Mesothelial cell of epicardium (in vitro differentiated cells): ENCODE measurements at places on chromosomes 4 and X. TPM values are rescaled to one million over a fixed set of nuclear protein-coding genes. Genes with fewer than 3 reads are reported as not detected.
A peak's percentile ranks its signal among the peaks of the same experiment; 100 is the strongest.

GRCh38 chr4:82525307-82525911 lies 36.4 kb downstream of the TMEM150C start:
- H3K27me3 ChIP-seq = peaks cover 2% of the 10 kb centered on the region
- no peaks in the 10 kb centered on the region for H3K36me3 ChIP-seq
- no peak for DNase-seq
- H3K27ac ChIP-seq = peak overlapping the region; percentile 65

DNA sequence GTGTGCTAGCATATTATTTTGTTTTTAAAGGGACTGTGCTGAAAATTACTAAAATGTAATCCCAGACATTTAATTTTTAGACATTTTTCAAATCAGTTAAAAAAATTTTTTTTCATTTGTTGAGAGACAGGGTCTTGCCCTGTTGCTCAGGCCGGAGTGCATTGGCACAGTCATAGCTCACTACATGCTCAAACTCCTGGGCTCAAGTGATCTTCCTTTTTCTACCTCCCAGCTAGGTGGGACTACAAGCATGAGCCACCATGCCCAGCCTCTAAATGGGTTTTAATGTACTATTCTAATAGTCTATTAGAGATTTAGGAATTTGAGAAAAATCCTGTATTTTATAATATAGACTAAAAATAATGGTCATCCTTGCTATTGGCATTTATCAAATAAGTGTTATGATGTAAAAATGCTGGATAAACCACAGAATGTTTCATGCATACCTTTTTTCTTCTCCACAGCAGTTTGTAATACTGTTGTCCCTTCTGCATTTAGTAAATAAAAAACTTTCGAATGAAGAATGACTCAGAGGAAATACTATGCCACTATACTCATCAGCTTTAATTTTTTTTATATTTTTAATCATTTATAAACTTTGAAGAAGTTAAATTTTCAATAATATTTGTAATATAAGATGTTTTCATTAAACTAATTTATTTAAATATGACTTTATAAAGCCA lies 29.9 kb downstream of the CPEB2 start:
- H3K36me3 ChIP-seq = no peaks in the 10 kb centered on the region
- no peak overlapping the region for H3K4me3 ChIP-seq
- no peak for DNase-seq
- H3K4me1 ChIP-seq = peaks cover 2% of the 10 kb centered on the region

DNA sequence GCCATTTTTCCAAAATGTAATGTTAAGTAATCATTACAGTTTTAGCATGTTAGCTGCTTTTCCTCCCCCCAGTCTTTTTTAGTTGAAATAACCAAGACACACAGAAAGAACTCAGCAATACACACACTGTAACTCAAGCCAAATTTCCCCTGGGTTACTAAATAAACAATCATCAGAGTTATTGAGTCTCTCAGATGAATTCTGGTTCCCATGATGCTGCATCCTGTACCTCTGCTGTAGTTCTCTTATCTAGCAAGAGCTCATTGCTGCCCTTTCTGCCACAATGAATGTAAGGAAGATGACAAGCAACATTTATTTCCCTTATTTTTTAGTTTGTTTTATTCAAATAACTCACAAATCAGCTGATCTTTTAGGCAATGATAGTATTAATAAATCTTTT lies 185.1 kb downstream of the ARHGAP6 start:
- H3K4me1 ChIP-seq = no peaks in the 10 kb centered on the region
- H3K27ac ChIP-seq = no peak overlapping the region
- H3K4me3 ChIP-seq = no peak overlapping the region

GRCh38 chr4:55117511-55117910 lies 7.9 kb downstream of the KDR start:
- peaks cover 5% of the 10 kb centered on the region for H3K27me3 ChIP-seq
- DNase-seq = no peak
- no peak overlapping the region for H3K27ac ChIP-seq

GRCh38 chr4:38205261-38205660 lies 245.1 kb downstream of the PTTG2 start:
- no peak overlapping the region for H3K4me3 ChIP-seq
- H3K4me1 ChIP-seq = no peaks in the 10 kb centered on the region
- no peaks in the 10 kb centered on the region for H3K27me3 ChIP-seq
- no peak for DNase-seq

HOPX gene
- total RNA-seq = 2.7 to 3.3 TPM (median 3.1 TPM) in 3 replicates

DNA sequence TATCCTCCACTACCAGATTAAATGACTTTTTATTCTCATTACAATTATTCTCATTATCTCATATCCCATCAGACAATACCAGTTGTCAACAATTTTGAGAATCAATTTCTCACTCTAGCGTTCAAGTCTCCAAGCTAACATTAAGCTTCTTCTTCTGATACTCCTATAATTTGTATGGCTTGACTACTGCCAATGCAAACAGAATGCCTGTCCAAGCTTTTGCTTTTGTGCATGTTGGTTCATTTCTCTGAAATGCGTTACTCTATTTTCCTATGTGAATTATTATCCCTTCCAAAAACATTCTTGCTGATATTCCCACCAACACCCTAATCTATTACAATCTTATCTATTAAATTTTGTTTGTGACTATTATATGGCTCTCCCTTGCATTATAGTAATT lies 1602.3 kb downstream of the C4orf33 start:
- no peak overlapping the region for H3K27ac ChIP-seq
- H3K4me1 ChIP-seq = no peaks in the 10 kb centered on the region
- no peaks in the 10 kb centered on the region for H3K27me3 ChIP-seq
- H3K36me3 ChIP-seq = no peaks in the 10 kb centered on the region
- H3K4me3 ChIP-seq = no peak overlapping the region
- no peak for DNase-seq

BEX3 gene
- 304 to 314 TPM (median 307 TPM) in 3 replicates for total RNA-seq

DNA sequence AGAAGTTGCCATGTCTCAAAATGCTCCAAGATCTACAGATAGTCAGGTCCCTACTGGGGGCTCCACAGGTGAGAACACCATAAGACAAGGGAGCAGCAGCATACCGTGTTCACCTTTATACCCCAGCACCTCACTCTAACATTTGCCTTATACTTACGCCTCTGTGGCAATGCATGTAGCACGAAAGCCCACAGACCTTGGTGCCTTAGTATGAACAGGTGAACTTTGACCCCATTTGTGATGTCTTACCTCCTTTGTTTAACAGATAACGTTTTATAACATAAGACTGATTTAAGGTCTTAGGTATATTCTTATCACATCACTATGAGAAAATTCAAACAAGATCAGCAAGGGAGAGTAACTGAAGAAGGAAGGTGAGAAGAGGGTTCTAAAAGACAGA lies 128.8 kb downstream of the ARX start:
- peaks cover 21% of the 10 kb centered on the region for H3K36me3 ChIP-seq
- no peak overlapping the region for H3K4me3 ChIP-seq
- H3K27me3 ChIP-seq = no peaks in the 10 kb centered on the region
- H3K4me1 ChIP-seq = no peaks in the 10 kb centered on the region
- no peak overlapping the region for H3K27ac ChIP-seq

GRCh38 chr4:112185334-112185733 lies 40.1 kb downstream of the FAM241A start:
- peaks cover 4% of the 10 kb centered on the region for H3K4me1 ChIP-seq
- H3K27ac ChIP-seq = no peak overlapping the region
- H3K27me3 ChIP-seq = no peaks in the 10 kb centered on the region
- no peak for DNase-seq

DNA sequence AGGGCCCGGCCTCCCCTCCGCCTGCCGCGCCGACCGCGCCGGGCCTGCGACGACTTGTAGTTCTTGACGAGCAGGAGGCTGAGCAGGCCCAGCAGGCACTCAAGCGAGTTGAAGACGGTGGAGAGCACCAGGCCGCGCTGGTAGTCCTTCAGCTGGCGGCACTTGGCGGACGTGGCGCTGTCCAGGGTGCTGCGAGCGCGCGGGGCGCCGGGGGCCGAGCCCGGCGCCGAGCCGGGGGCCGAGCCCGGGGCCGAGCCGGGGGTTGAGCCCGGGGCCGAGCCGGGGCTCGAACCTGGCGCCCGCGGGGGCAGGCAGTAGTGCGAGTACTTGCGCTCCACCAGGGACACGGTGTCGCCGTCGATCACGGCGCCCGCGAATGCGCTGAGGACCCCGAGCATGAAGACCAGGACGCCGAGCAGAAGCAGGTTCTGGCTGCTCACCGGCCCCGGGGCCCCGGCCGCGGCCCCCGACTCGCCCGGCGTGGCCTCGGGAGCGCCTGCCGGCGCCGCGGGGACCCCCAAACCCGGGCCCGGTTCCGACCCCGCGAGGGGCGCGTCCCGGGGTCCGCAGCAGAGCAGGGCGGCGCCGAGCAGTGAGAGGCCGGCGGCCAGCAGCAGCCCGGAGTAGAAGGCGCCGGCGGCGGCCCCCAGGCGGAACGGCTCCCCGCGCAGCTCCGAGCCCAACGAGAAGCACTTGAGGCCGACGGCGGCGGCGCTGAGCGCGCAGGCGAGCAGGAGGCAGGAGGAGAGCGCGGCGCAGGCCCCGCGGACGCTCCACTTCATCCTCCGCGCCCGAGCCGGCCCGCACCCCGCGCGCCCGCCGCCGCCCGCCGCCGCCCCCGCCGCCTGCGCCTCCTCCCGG lies 584 bp downstream of the TMEM271 start:
- no peak overlapping the region for H3K4me3 ChIP-seq
- no peaks in the 10 kb centered on the region for H3K36me3 ChIP-seq
- H3K27ac ChIP-seq = no peak overlapping the region
- H3K27me3 ChIP-seq = peaks cover 82% of the 10 kb centered on the region
- H3K4me1 ChIP-seq = peaks cover 10% of the 10 kb centered on the region

DNA sequence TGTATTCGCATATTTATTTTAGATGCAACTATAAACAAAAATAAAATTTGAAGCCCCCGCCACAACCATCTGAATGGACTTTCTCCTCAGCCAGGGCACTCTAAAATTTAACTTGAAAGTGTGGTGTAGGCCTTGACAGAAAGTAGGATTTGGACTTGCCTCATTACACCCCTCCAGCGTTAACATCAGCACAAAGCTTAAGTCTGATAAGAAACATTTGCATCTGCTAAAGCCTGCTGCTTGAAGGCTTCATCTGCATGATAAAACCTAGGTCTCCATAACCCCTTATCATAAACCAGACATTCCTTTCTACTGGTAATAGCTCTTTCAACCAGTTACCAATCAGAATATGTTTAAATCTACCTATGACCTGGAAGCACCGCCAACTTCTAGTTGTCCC lies 1046.5 kb downstream of the FAT4 start:
- H3K27ac ChIP-seq = no peak overlapping the region
- H3K36me3 ChIP-seq = no peaks in the 10 kb centered on the region
- H3K27me3 ChIP-seq = no peaks in the 10 kb centered on the region
- H3K4me3 ChIP-seq = no peak overlapping the region

DNA sequence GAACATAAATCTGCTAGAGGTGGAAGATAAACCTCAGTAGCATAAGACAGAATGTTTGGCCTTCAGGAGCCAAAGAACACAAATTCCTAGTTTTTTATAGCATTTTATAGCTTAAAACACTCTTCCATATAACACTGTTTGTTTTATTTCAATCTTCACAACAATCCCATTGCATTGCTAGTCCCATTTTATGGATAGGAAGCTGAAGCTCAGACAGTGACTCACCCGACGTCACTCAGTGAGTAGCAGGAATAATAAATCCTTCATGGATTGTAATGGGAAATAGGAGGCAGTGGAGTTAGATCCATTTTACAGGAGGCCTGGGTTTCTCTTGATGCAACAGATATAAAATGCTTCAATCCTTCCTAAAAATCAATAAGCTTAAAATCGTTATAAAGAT lies 217.5 kb downstream of the RAB28 start:
- no peak overlapping the region for H3K27ac ChIP-seq
- H3K4me1 ChIP-seq = peaks cover 10% of the 10 kb centered on the region
- H3K27me3 ChIP-seq = no peaks in the 10 kb centered on the region
- no peak for DNase-seq
- peaks cover 3% of the 10 kb centered on the region for H3K36me3 ChIP-seq

- no peak for DNase-seq
- peaks cover 32% of the 10 kb centered on the region for H3K4me1 ChIP-seq
- no peak overlapping the region for H3K27ac ChIP-seq
Observed at GRCh38 chr4:38322714-38323113, 341.3 kb upstream of the KLF3 start.

AFAP1 gene
- 75.4 to 82.4 TPM (median 79.1 TPM) in 3 replicates for total RNA-seq

DNA sequence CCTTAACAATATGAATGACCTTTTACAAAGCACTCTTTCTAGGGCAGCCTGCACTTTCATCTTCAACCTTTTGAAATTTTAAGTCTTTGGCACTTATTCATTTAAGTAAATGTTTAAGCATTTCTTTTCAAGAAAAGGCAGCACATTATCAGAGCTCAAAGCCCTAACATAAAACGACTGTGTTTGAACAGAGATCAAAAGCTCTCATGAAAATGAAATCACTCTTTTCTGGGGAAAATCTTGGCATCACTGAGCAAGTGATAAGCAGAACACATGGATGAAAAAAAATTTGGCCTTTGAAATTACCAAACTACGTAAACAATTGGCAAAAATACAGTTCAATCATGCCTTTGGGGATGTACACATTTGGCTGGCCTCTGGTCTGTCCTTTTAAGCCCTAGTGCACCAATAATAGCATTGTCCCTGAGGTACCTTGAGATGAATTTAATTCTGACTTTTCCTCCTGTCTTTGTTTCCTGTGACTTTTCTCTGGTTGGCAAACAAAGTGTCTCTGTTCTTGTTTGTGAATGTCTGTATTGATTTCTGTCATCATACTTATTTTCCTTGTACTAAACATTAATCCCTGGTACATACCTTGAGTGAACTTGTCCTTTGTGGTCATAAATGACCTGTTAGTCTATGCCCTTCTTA lies 12.9 kb upstream of the ODAM start:
- no peak overlapping the region for H3K4me3 ChIP-seq
- no peaks in the 10 kb centered on the region for H3K36me3 ChIP-seq
- DNase-seq = no peak

- no peak overlapping the region for H3K4me3 ChIP-seq
- H3K4me1 ChIP-seq = peaks cover 1% of the 10 kb centered on the region
- DNase-seq = no peak
- peaks cover 1% of the 10 kb centered on the region for H3K27me3 ChIP-seq
- no peak overlapping the region for H3K27ac ChIP-seq
Observed at GRCh38 chr4:10730019-10730418, 45.5 kb upstream of the CLNK start.

- no peak overlapping the region for H3K4me3 ChIP-seq
- no peaks in the 10 kb centered on the region for H3K27me3 ChIP-seq
- no peaks in the 10 kb centered on the region for H3K36me3 ChIP-seq
- no peak overlapping the region for H3K27ac ChIP-seq
- H3K4me1 ChIP-seq = no peaks in the 10 kb centered on the region
Observed at GRCh38 chr4:113815826-113816225, 54.3 kb upstream of the CAMK2D start.

PTCHD1 gene
- total RNA-seq = 5.7 to 7.2 TPM (median 7.0 TPM) in 3 replicates

GC gene
- total RNA-seq = not detected in 3 replicates

DNA sequence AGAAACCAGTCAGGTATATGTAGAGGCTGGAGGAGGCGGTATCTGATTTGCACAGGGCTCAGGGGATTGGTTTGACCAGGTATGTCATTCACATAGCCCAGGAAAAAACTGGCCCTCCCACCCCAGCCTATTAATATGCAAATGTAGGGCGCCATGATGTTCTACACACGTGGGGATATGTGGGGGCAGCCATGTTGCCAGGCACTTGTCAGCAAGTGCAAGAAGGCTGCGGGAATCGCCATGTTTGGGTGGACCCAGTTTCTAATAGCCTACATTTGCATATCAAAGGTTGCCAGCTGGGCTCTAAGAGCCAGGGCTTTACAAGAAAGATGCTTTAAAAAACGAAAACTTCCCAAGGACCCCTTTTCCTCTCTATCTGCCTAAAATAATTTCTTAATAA lies 335.1 kb downstream of the SMARCA1 start:
- H3K4me3 ChIP-seq = no peak overlapping the region
- no peak overlapping the region for H3K27ac ChIP-seq
- H3K27me3 ChIP-seq = no peaks in the 10 kb centered on the region
- H3K36me3 ChIP-seq = no peaks in the 10 kb centered on the region
- peaks cover 9% of the 10 kb centered on the region for H3K4me1 ChIP-seq

PRKG2 gene
- total RNA-seq = 0.83 to 1.6 TPM (median 0.90 TPM) in 3 replicates

GRCh38 chr4:96471956-96472867 lies 632.3 kb downstream of the PDHA2 start:
- H3K27me3 ChIP-seq = no peaks in the 10 kb centered on the region
- H3K4me3 ChIP-seq = no peak overlapping the region
- H3K27ac ChIP-seq = peak overlapping the region; percentile 13
- peaks cover 13% of the 10 kb centered on the region for H3K4me1 ChIP-seq
- peaks cover 19% of the 10 kb centered on the region for H3K36me3 ChIP-seq

INPP4B gene
- 26.1 to 35.4 TPM (median 27.9 TPM) in 3 replicates for total RNA-seq
